ENCODE measurements at places on chromosomes 1 and 21.

DNA sequence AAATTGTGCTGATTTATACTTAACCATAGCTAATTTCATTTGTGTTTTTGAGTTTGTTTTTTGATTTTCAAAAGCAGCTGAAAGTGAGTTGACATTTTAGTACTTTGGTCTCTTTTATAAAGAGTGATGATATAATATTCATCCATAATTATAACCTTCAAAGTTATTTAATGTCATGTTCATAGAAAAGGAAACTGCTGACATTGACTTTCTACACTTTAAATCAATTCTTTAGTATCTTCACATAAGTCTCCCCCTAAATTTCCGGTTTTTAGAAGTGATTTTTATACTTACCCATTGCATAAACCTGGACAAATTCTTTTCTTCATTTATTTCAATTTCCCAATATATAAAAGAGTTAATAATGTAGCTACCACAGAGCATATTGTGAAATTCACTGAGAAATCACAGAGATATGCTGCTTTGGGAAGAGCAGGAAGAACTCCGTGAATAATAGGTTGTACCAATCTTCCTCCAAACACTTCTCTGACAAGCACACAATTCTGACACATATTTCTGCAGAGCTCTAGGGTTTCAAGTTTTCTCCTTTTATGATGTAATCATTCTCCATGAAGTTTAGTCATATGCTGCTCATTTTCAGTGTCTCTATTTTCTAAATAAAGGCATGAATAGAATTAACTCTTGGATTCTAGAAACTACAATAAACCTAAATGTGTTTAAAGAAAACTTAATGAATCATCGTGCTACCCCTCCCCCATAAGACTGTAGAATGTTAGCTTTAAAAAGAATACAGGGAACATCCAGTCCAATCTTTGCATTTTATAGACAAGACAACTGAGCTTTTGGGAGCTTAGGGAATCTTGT lies 25.6 kb upstream of the CDC42BPA start:
- no peak for DNase-seq

GRCh38 chr1:19504796-19505692 lies 19.7 kb upstream of the CAPZB start:
- DNase-seq, result no peak

DNA sequence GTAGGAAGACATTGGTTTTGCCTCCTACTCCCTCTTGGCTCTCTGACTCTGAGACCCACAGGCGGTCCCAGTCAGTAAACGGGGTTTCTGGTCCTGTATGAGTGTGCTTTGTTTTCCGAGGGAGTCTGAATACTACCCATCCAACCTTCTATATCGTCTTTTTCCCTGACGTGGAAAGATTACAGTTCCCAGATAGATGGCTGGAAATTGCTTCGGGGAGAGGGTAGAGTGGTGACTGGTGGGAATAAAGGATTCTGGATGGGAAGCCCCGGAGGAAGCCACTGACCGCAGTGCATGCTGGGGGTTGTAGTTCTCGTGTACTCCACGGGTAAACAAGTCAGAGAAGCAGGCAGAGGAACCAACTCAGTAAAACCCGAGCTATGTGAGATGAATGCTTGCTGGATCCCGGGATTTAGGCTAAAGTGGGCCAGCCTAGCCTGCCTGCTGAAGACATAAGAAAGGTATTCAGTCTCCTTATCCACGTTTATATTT lies 66.2 kb upstream of the IRF2BP2 start:
- peak; percentile 31 for DNase-seq

GRCh38 chr1:112436384-112437156 lies 40.6 kb downstream of the CTTNBP2NL start:
- no peak for DNase-seq

- no peak for DNase-seq
Observed at GRCh38 chr1:220335668-220336067, 63.4 kb upstream of the RAB3GAP2 start.

DNA sequence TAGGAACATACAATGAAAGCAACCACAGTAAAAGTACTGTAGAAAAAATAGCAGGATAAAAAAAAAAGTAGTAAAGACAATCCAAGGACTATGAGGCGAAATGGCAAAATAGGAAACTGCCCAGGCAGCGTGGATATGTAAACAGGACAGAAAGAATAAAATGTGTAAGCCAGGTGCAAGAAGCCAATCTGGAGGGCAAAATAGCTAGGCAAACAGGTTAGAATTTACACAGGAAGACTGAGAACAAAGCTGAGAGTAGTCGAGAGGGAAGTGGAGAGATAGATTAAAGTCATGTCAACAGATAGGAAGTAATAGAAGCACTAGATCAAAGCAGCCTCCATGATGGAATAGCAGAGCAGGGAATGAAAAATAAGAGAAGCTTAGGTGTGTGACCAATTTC lies 124.2 kb upstream of the B3GALT2 start:
- no peak for DNase-seq

- DNase-seq, result peak; percentile 8
Observed at GRCh38 chr1:94481473-94481933, 60.1 kb downstream of the F3 start.

DNA sequence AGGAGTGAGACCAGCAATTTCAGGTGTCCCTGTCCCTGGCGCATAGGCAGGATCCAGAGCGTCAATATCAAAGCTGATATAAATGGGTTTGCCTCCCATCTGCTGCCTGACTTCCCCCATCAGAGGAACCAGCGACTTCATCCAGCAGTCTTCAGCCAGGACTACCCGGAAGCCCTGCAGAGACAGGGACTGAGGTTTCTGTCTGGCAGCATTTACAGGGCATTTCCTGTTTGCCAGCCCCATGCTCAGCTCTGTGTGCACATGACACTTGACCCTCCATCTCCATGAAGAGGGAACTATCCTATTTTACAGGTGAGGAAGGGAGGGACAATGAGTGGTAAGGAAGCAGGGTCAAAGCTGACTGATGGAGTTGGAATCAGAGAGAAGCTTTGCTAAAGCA lies 7.2 kb downstream of the AGMAT start:
- DNase-seq, result no peak

- no peak for DNase-seq
Observed at GRCh38 chr21:34192646-34193285, 119.4 kb downstream of the MRPS6 start.

DNA sequence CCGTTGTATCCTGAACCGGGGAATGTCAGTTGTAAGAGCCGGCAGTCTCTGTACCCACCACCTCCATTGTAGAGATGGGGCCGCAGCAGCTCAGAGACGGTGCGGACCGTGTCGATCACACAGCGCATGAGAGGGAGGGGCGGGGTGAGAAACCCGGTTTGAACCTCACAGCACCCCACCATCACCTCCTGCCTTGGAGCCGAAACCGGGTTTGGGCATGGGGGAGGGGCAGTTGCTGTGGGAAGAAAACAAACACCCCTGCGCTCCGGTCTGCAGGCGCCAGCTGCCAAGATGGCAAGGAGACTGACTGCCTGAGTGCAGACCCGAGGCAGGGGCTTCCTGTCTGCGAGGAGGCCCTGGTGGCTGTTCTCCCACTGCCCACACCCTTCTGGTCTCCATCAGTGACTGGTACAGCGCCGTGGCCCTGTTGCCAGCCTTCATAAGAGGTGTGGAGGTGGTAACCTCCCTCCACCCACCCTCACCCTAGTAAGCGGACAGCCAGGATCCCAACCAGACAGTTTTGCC lies 69.2 kb upstream of the SSBP3 start:
- no peak for DNase-seq

- DNase-seq, result no peak
Observed at GRCh38 chr1:108512239-108513043, 47.5 kb upstream of the EEIG2 start.

DNA sequence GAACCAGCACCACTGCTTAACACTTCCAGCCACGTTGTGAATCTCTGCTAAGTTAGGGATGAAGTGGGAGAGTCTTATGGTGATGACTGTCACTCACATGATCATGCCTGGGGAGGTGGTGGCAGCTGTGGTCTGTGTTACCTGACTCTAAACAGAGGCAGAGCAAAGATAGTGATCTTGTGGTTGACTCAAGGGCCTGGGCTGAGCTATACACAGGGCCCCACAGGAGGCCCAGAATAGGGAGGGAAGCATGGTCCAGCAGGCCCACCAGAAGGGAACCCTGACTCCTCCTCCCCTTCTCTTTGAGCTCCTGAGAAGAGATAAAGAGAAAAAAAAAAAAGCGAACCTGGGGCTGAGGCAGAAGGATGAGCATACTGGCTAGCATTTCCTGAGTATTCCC lies 55.0 kb downstream of the PLXNA2 start:
- DNase-seq, result no peak

GRCh38 chr21:44940116-44940631 lies 345 bp downstream of the SLX9 start:
- no peak for DNase-seq

DNA sequence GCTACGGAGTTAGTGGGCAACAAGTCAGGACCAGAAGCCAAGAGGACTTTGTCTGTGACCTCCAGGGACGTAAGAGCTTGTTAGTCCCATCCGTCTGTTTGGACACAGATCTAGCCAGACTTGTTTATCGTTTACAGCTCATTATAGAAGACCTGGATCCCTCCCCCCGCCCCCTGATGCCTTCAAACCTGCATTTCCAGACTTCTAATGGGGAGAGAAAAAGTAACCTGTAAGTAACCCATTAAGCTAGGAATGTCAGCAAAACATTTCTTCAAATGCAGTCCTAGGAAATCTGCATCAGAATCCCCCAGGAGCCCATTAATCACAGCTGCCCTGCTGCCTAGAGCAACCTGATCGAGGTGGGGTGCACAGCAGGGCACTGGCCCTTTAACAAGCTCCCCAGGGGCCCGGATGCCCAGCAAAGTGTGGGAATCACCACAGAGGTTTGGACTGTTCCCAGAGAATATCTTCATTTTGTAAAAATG lies 1.4 kb upstream of the MAD2L2 start:
- no peak for DNase-seq
